Brain microvascular endothelial cell (primary cell): ENCODE measurements at places on chromosomes 3 and 15.

GRCh38 chr15:66212563-66212921 is 41.0 kb downstream of the MEGF11 start:
- DNase-seq: no peak

GRCh38 chr3:50154476-50154839 is 666 bp upstream of the SEMA3F start:
- DNase-seq: no peak

- DNase-seq: no peak
Observed at GRCh38 chr15:70165716-70166284, 68.1 kb upstream of the TLE3 start.

DNA sequence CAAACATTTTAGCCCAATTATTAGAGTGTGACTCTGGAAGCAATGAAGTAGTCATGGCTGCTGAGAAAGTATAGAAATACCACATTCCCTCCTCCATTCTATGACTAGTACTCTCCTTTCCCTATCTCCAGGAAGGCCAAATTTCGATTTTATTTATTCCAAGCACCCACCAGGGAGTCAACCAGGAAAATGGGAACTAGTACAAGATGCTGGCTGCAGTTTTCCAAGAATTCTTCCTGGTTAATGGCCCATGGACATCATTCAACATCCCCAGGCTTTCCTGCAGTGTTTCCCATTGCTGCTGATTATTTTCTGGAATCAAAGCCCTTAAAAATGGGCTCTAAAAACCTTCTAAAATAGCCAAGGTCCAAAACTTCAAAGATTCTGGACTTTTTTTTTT is 247.9 kb upstream of the STT3B start:
- DNase-seq: no peak

- no peak for DNase-seq
Observed at GRCh38 chr15:89021224-89021623, 67.0 kb upstream of the ABHD2 start.

- peak; percentile 87 for DNase-seq
Observed at GRCh38 chr3:25854635-25855034, 64.7 kb downstream of the OXSM start.

GRCh38 chr3:17179381-17180205 is 294.8 kb downstream of the PLCL2 start:
- DNase-seq: peak; percentile 61

- DNase-seq: no peak
Observed at GRCh38 chr3:183193762-183194689, 31.5 kb upstream of the LAMP3 start.

GRCh38 chr3:11914651-11915050 is 68.0 kb upstream of the TAMM41 start:
- no peak for DNase-seq

DNA sequence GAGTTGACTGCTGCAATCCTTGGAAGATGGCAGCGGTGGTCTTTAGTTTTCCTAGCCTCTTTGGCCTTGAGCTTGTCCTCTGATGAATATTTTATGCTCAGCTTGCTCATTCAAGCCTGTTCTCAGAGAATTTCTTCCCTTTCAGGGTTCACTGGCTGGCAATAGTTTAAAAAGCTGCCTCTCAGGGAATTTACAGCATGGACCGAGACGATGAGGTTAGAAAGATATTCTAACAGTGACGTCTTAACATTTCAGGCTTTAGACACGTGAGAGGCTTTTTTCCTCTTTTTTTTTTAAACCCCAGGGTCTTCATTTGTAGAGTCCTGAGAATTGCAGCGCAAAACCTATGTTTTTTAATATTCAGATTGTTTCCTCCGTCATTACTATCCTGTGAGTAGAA is 120.3 kb upstream of the CLSTN2 start:
- DNase-seq: no peak

GRCh38 chr3:187263270-187263669 is 28.3 kb downstream of the MASP1 start:
- DNase-seq: no peak

GRCh38 chr15:58109419-58109818 is 28.8 kb upstream of the AQP9 start:
- DNase-seq: no peak

DNA sequence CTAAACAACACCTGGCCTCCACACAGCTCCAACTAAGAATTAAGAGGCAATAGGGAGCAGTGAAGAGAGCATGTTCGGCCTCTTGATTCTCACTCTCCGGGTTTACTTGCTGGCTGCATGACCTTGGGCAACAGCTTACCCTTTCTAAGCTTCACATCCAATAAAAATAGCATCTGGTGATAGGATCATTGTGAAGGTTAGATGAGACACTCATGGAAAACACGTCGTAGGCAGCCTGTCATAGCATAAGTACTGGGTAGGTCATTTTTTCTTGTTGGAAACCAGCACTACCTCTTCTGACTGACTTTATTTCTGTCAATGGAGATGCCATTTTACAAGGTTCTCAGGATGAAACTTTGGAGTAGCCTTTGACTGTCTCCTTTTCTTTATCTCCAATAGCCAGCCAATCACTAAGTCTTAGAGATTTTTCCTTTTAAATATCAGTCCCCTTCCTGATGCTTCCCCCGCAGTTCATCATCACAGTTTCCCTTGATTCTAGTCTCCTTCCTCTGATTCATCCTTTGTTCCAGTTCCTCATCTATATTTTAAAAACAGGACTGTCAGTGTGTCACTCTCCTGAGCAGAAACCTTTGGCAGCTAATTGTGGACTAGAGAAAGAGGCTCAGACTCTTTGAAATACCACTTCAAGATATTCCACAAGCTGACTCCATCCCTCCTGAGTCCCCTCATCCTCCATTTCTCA is 271.5 kb downstream of the SLC9A9 start:
- no peak for DNase-seq

- DNase-seq: no peak
Observed at GRCh38 chr3:23108451-23109057, 94.6 kb upstream of the UBE2E2 start.

DNA sequence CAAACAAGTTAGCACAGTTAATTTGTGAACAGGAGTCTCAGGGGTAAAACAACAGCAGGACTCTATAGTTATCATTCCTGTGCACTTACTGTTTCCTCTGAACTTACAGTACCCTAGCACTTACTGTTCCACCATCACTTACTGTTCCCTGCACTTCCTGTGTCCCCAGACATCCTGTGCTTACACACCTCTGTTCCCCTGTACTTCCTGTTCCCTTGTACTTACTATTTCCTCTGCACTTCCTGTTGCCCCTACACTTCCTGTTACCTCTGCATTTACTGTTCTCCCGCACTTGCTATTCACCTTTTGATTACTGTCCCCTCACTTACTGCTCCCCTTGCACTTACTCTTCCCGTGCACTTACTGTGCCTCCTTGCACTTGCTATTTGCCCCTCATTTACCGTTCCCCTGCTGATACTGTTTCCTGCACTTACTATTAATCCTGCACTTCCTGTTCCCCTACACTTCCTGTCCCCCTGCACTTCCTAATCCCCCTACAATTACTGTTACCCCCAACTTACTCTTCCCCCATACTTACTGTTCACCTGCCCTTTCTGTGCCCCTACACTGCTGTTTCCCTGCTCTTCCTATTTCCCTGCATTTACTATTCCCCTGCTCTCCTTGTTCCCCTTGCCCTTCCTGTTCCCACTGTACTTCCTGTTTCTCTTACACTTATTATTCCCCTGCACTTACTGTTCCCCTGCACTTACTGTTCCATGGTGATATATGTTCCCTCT is 30.3 kb downstream of the TPRA1 start:
- no peak for DNase-seq

DNA sequence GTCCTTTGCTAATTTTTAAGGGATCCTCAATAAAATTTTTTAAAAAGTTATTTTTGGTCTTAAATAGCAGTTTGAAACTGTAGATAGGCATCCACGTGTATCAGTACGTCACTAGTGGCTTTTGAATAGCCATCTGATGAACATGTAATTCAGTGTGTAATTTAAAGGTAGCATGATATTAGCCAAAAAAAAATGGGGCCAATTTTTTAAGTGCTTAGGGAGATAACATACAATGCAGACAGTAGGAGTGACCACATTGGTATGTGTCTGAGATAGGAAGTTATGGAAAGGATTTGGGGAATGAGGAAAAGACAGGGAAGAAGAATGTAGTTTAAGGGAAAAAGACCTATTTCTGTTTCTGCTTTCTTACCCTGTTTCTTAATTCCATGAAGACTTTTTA is 2.5 kb downstream of the AP4E1 start:
- no peak for DNase-seq

GRCh38 chr15:51935466-51936104 is 36.0 kb downstream of the LEO1 start:
- no peak for DNase-seq

GRCh38 chr3:119313461-119313860 is 19.3 kb downstream of the ARHGAP31 start:
- DNase-seq: no peak

DNA sequence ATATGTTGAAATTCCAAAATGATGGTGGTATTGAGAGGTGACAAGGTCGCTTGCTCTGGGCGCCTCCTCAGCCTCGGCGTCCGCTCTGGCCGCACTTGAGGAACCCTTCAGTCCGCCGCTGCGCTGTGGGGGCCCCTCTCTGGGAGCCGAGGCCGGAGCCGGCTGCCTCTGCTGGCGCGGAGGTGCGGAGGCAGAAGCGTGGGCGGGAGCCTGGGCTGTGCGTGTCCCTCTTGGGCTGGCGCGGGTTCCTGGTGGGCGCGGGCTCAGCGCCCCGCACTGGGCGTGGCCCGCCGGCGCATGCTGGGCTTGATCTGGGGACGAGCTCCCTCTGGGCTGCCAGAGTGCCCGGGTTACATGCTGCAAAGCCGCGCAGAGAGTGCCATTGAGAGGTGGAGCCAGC is 39.8 kb upstream of the TMC3 start:
- DNase-seq: no peak

GRCh38 chr3:144772372-144772771 is 800.7 kb downstream of the DIPK2A start:
- no peak for DNase-seq

GRCh38 chr3:98003306-98003969 is 31.2 kb upstream of the RIOX2 start:
- DNase-seq: no peak

- peak; percentile 22 for DNase-seq
Observed at GRCh38 chr15:82051664-82052063, 5.8 kb upstream of the MEX3B start.

DNA sequence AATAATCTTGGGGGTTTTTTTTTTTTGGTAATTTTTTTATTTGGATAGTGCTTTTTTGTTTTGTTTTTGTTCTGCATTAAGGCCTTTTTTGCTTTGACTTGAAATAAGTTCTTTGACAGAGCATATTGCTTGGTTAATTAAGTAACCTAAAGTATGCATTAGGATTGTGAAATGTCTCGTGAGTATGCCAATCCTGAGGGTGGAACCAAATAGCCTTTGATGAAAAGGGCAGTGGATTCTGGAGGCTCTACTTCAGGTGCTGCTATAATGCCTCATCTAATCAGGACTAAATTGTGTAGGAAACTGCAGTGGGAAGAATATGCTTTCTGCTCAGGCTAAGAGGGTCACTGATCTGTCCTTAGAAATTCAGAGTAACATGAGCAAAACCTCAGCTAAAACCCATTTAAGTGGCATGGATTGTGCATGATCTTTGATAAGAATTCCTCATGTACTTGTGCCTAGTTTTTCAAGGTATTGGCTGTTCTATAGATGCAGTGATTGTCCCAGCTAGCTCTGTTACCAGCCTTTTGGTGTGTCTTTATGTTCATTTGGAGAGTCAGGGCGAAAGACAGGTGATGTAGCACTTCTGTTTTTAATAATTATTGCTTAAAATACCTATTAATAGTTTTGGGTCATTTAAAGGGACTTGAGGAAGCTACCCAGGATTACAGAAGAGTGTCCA is 15.4 kb downstream of the CDV3 start:
- no peak for DNase-seq

DNA sequence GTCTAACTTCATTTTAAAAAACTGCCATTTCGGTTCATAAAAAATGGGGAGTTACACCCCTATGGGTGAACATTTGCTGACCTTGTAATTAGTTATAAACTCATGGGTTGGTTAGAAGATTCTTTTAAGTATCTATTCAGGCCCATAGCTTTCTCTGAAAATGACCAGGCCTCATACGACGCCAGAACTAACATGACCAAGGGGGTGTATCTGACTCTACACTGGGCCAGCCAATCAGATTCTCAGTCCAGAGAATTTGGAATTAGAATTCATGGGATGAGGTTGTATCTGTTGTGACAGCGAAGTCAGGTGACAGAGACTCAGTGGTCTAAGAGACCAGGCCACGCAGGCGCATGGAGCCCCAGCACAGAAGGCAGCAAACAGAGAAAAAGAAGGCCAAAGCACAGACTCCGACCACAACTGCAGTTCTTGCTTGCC is 981.4 kb downstream of the FHIT start:
- DNase-seq: no peak

DNA sequence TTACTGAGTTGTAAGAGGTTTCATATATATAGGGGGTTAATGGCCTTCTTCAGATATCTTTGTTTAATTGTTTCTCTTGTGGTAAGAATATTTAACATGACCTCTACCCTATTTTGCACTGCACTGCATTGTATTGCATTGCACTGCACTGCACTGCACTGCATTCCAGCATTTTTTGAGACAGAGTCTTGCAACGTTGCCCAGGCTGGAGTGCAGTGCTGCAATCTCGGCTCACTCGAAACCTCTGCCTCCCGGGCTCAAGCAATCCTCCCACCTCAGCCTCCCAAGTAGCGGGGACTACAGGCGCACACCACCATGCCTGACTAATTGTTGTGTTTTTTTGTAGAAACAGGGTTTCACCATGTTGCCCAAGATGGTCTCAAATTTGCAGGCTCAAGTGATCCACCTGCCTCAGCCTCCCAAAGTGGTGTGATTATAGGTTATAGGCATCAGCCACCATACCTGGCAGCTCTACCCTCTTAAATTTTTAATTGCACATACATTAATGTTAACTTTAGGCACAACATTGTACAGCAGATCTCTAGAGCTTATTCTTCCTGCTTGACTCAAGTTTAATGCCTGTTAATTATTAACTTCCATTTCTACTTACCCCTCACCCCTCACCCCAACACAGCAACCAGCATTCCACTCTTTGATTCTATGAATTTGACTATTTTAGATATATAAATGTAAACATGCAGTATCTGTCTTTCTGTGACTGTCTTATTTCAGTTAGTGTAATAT is 38.4 kb downstream of the NEDD4 start:
- DNase-seq: no peak

DNA sequence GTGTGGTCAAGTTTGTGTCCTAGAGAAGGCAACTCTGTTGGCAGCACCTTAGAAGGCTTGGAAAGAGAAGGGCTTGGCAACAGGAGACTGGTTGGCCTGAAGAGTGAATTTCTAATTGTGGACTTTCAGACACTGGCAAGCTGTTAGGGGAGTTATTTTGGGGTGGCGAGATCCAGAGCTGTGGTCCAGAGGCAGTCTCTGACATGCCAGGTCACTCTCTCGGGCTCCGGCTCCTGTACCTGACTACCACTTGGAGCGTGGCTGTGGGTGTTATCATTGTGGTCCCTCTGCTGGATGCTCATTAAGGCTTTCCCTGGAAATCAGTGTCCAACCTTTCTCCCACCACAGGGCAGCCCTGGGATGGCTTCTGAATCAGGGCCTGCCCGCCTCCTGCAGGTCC is 209.0 kb downstream of the SLCO3A1 start:
- DNase-seq: no peak

DNA sequence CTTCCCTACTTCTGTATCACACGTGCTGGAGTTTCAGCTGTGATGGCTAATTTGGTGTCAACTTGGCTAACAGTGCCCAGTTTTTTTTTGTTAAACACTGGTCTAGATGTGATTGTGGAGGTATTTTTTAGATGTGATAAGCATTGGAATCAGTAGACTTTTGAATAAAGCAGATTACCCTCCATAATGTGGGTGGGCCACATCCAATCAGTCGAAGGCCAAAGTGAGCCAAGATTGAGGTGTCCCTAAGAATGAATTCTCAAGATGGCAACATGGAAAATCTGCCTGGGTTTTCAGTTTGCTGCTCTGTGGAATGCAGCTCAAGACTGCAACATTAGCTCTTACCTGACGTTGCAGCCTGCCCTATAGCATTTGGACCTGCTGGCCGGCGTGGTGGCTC is 68.8 kb upstream of the AGBL1 start:
- DNase-seq: no peak
